ENCODE measurements at places on chromosomes 13 and 19.

DNA sequence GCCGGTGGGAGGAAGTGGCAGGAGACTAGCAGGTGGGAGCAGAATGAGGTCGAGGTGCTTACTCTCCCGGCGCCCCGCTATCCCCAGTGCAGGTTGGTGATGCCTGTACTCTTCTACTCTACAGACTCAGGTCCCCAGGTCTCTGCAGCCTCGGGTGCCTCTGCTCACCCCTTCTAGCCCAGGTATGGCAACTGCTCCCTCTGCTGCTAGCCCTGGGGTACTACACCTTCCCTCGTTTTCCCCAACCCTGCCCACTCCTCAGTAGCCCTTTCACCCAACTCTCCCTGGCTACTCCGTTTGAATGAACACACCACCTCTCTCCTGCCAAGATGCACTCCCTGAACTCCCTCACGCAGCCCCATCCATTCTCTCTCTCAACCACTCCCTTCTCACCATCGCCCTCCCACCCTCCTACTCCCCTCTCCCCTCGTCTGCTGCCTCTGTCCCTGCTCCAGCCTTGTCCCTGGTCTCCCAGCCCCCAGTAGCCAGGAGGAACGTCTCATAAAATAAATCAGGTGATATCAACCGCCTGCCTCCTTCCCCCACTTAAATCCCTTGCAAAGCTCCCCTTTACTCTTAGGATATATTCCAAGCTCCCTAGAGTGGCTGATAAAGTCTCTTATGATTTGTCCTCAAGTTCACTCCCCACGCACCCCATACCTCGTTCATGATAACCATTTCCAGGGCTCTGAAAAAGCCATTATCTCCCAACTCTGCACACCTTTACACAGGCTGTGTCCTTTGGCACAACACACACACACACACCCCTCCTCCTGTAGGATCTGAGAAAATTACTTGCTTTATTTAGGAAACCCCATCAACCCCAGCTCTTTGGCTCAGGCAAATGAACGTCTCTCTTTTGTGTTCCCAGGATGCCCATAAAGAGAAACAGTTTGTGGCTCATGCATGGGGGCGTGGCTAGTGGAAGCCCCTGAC, 8.2 kb upstream of the MEIS3 start:
- DNase-seq: no peak

- DNase-seq: no peak
These were observed 231.4 kb downstream of the OXGR1 start for GRCh38 chr13:96762876-96763275.

- no peak for DNase-seq
These were observed 121.7 kb downstream of the SLITRK5 start for GRCh38 chr13:87792878-87793277.

DNA sequence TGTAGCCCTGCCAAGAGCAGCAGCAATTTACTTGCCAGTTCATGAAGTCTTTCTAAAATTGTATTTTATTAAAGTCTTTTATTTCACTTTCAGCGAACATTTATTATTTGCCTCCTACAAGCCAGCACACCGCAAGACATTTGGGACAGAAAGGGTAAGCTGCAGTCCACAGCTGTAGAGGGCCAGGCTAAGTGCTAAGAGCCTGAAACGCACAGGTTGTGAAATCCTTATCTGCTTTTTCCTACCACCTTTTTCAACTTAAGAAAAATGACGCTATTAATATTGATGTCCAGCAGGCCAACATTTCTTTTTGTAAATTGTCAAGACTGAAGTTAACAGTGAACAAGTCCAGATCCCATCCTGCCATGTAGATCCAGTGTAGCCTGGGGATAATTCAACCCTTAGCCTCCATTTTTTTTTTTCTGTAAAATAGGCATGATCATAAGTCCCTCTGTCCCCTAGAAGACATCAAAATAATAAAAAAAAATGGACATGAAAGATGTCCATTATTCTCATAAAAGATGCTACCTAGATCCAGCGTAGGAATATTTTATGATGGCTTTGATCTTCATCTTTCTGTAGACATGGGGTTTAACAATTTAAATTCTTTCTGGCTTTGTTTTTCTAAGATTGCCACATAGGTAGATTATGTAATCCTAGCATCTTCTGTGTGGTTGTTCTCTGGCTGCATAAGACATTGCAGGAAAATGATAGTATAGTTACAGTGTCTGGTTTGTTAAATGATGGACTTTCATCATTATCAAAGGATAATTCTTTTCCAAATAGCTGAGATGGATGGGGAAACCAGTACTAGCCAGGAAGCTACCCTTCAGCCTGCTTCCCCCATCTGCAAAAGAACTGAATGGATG, 128.4 kb downstream of the SHISA2 start:
- no peak for DNase-seq

GRCh38 chr19:29714371-29714952, 599 bp downstream of the C19orf12 start:
- no peak for DNase-seq

DNA sequence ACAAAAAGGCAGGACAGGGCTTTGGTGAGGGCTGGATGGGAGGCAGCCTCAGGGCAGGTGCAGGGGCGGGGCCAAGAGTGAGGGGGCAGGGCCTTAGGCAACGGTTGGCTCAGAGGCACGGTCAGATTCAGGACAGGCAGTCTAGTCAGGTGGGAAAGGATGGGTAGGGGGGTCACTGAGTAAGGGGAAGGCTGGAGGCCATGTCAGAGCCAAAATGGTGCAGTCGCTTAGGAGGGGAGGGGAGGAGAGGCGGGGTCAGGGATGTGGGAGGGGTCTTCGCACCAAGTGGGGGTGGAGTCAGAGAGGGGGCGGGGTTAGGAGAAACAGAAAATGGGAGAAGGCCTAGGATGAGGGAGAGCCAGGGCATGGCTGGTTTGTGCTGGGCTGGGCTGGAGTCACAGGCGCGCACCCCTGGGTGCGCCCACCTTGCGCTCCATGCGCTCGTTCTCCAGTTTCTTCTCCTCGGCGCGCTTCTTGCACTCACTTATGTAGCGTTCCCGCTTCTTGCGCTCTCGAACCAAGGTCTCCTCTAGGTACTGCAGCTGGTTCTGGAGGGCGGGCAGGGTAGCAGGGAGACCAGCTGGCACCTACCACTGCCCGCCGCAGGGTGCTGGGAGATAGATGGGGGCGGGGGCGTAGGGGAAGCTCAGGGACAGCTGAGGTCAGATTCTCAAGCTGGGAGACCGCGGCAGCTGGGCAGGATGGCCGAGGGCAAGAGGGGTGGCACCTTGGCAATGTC, 6.8 kb upstream of the RGL3 start:
- no peak for DNase-seq

- no peak for DNase-seq
These were observed 46.2 kb downstream of the DCT start for GRCh38 chr13:94433055-94433961.

DNA sequence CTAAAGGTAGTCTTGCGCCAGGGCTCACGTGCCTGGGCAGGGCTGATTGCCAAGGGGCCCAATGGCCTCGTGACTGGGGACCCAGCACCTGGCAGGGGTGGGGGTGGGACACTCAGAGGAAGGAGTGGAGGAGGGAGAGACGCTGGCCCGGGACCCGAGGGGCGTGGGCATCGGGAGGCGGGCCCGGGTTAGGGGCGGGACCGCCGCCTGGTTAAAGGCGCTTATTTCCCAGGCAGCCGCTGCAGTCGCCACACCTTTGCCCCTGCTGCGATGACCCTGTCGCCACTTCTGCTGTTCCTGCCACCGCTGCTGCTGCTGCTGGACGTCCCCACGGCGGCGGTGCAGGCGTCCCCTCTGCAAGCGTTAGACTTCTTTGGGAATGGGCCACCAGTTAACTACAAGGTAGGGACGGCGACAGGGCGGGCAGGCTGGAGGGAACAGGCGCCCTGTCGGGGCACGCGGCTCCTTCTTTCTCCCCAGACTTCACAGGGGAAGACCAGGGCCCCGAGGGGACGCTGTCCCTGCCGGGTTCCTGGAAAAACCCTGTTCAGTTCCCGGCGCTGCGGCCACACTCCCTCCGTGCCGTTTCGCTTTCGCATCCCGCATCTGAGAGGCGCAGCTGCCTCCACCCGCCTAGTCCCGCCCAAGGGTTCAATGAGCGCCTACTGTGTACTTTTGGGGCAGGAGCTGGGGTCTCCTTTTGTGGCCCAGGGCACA, at the start of gene IFI30:
Gene IFI30, plus strand, starts transcription at position 242 of the 717 bp plus-strand sequence. Its CDS starts 29 bp downstream, at position 271.
- no peak for DNase-seq

- no peak for DNase-seq
These were observed 141.0 kb upstream of the TMTC4 start for GRCh38 chr13:100815476-100816046.

GRCh38 chr19:4173479-4174212, 8.7 kb downstream of the SIRT6 start:
- DNase-seq: no peak

- peak; percentile 44 for DNase-seq
These were observed 49.9 kb upstream of the UBAC2 start for GRCh38 chr13:99150575-99151361.

GRCh38 chr19:16141043-16141442, 2.4 kb upstream of the HSH2D start:
- no peak for DNase-seq

- no peak for DNase-seq
These were observed 534.7 kb upstream of the ARGLU1 start for GRCh38 chr13:107102676-107103075.

DNA sequence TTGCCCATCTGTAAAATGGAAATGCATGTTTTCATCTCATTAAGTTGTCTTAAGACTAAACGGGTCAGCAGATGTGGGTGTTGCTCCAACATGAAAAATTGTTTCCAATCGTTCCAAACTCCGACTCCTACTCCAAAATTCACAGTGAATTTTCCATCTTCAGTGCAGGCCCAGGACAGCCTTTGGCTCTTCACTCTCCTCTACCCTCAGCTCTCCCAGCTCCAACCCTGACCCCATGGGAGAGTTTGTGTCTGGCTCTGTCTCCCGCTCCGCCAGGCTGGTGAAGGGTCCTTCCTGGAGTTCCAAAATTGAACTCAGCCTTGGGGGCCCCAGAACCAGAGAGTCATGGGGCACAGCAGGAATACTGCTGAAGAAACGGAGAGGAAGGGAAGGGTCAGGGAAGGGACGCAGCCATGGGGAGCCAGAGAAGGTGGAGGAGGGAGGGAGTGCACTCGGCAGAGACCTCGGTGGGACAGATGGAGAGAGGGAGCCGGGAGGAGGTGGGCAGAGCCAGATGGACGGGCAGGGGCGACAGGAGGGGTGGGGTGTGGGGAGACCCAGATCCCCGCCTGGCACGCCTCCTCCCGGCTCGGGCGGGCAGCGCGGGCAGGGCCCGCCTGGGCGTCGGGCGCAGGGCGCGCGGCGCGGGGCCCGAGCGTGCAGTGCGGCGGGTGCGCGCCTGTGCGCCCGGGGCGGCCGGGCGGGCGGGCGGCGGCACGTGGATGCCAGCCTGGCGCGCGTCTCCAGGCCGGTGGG, 45.6 kb downstream of the CELF5 start:
- no peak for DNase-seq

- no peak for DNase-seq
These were observed 35.9 kb downstream of the ZNF627 start for GRCh38 chr19:11633223-11633622.
